Caco-2 (cell line): ENCODE measurements at places on chromosomes 6 and 20.

GRCh38 chr6:16909658-16910360 lies 148.5 kb upstream of the ATXN1 start:
- no peak for DNase-seq

DNA sequence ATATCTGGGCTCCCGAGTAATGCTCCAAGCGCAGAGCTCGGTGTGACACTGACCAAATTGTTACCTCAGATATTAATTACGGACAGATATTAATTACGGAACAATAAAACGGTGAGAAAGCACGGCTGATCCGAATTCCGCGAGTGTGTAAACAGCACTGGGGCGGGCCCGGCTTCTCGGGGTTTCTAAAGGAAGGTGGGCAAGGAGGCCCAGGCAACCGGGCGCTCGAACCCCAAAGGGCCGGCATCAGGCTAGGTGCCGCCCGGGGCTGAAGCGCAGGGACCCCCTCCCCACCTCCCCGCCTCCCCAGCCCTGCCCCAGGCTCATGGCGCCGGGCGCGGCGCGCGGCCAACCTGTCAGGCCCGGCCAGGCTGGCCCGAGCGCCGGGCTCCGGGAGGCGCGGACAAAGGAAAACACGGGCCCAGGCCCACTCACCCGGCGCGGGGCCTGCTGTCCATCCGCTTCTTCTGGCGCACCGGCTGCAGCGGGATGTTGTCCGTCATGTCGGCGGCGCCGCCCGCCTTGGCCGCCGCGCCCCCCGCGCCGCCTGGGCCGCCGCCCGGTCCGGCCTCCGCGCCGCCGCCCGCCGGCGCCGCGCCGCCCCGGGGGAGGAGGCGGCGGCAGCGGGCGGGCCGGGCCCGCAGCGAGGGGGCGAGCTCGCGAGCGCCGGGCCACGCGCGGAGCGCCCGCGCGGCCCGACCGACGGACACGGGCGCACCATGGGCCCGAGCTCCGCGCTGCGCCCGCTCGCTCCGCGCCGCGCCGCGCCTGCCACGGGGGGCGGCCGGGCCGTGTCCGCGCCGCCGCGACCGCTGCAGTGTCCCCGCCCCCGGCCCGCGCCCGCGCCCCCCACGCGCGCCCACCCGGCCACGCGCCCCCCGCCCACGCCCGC lies at the start of gene ATP9A:
Gene ATP9A, minus strand, starts transcription at position 524 of the 892 bp plus-strand sequence. Its CDS starts 21 bp downstream, at position 503.
- DNase-seq = peak; percentile 76

- no peak for DNase-seq
Measured at GRCh38 chr6:89034586-89035251, 45.8 kb upstream of the PNRC1 start.

DNA sequence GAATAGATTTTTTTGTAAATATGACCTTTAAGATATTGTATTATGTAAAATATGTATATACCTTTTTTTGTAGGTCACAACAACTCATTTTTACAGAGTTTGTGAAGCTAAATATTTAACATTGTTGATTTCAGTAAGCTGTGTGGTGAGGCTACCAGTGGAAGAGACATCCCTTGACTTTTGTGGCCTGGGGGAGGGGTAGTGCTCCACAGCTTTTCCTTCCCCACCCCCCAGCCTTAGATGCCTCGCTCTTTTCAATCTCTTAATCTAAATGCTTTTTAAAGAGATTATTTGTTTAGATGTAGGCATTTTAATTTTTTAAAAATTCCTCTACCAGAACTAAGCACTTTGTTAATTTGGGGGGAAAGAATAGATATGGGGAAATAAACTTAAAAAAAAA lies 130.9 kb downstream of the SULF2 start:
- no peak for DNase-seq

- DNase-seq = peak; percentile 67
Measured at GRCh38 chr6:152232501-152233151, 404.5 kb downstream of the SYNE1 start.

DNA sequence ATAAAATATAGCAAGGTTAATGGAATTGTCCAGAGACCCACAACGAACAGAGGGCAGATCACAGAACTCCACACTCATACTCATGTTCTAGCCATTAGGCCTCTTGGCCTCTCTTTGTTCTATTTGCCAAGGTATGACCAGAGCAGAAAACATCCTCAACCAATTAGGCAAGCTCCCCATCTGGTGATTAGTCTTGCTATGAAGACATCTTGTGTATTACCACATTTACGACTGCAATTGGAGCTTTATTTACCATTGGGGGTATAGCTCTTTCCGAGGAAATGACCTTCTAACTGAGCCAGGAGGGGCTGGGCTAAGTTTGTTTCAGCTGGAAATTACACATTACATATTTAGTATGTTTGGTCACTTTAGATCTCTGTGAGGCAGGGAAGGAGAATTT lies 593.9 kb downstream of the CD109 start:
- no peak for DNase-seq

- DNase-seq = no peak
Measured at GRCh38 chr6:166760288-166760687, 133.2 kb upstream of the RPS6KA2 start.

- no peak for DNase-seq
Measured at GRCh38 chr6:124055963-124056362, 252.3 kb downstream of the NKAIN2 start.

DNA sequence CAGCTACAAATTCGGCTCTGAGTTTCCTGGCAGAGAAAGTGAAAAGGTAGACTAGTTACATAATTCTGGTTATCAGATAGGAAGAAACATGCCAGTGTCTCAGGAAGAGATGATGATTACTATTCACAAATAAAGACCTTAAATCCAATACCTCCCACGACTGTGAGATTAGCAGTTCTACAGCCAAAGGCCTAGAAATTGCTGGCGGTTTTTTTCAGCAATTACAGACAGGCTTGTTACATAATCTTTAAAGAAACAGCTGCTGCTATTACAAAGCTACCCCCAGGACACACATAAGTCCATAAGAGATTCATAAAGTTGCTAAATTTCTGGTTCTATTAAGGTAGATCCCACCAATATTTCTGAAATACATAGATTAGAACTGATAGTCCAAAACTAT lies 40.2 kb downstream of the PIGU start:
- DNase-seq = no peak

GRCh38 chr20:51837876-51838420 lies 35.6 kb upstream of the SALL4 start:
- DNase-seq = peak; percentile 62

- DNase-seq = no peak
Measured at GRCh38 chr6:35034411-35035191, 106.5 kb downstream of the TCP11 start.

DNA sequence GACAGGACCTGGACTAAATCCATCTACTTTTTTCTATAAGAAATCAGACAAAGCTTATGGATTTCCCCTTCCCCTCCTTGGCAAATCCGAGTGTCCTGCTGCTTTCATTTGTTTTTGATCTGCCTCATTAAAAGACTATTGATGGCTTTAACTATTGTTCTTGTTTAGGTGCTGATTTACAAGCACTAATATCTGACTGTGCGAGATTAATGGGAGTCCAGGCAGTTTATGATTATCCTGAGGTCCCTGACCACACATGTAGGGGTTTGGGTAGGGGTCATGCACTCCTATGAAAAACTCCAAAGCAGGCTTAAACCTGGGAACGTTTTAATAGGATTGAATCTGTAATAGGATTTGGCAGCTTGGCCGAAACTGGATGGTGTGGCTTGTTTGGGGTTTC lies 317.5 kb upstream of the POU3F2 start:
- DNase-seq = no peak

- no peak for DNase-seq
Measured at GRCh38 chr20:47330933-47331708, 25.4 kb downstream of the ZMYND8 start.

- no peak for DNase-seq
Measured at GRCh38 chr6:118770835-118771234, 119.4 kb upstream of the CEP85L start.

GRCh38 chr6:108884211-108885059 lies 36.2 kb downstream of the ARMC2 start:
- DNase-seq = no peak

DNA sequence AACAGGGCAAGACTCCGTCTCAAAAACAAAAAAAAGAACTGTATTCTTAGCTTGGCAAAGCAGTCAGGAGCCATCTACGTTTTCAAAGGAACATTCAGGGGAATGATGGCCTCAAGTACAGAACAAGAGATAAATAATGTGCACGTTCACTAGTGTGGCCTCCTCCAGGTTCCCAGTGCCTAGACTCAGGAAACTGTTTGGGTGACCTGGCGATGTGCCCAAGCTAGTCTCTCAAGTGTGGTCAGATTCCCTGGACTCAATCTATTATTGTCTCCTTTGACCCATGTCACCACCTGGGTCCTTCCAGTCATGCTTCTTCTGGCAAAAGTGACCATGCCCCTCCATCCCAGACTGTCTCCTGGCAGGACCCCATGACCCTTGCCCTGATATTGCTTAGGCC lies 23.7 kb downstream of the TRAF3IP2 start:
- DNase-seq = no peak

GRCh38 chr6:106820412-106820852 lies 154.1 kb downstream of the CD24 start:
- no peak for DNase-seq

DNA sequence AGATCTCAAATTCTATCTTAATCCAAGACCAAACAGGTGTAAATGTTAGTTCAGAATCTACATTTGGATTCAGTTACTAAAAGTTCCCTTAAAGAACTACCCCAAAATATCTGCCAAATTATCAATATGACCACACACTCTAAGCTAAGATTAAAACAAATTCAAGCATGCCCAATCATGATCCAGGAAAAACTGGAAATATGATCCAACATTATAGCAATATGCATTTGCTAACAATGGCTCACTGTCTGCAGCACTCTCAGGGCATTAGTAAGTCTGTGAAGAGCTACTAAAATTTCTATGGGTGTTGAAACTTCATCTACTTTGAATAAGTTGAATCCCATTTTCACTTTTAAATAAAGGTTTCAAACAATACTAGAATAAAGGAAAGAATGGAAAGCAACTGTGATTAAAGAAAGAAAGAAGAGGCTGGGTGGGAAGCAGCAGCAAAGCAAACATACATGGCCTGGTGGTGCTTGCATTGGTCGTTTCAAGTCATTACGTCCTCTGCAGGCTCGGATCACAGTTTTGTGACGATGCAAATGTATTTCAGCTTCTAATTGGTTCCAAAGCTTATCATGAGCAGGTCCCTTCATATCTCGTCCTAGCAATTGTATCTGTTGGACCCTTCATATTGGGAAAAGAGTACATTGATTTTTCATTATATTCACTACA lies 29.2 kb downstream of the GOPC start:
- DNase-seq = no peak

- DNase-seq = no peak
Measured at GRCh38 chr6:43728586-43728985, 41.0 kb upstream of the MRPS18A start.

DNA sequence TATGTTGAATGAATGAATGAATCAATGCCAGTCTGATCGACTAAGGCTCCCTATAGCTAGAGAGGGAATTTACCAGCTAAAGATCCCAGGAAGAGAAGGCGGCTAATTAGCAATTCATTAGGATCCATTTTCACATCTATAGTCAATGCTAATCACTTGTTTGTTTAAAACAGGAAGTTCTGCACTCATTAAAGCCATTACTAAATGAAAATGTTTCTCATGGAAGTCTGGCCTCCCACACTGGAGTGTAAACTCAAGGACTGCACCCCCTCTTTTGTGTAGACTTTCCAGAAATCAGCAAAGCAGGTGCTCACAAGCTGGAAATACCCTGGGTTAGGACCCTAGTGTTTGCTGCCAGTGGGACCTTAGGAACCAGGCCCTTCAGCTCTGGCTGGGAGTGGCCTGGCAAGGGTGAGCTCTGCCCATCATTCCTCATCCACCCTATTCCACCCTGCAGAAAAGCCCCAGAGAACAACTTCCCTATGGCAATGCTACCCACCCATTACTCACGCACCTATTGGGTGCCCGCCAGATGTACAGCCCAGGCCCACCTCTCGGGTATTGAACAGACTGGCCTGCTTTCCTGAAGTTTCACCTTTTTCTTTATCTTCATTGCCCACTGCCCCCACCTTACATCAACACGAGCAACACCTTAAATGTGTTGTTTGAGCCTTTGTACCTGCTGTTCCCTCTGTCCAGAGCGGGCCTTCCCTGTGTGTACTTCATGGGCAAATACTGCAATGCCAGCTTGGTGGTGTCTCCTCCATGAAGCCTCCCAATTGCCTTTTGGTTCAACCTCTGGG lies 60.8 kb downstream of the TTI1 start:
- DNase-seq = peak; percentile 21

- DNase-seq = peak; percentile 92
Measured at GRCh38 chr6:2891768-2892170, 11.3 kb downstream of the SERPINB9 start.

- no peak for DNase-seq
Measured at GRCh38 chr20:39108746-39109145, 146.6 kb downstream of the DHX35 start.

DNA sequence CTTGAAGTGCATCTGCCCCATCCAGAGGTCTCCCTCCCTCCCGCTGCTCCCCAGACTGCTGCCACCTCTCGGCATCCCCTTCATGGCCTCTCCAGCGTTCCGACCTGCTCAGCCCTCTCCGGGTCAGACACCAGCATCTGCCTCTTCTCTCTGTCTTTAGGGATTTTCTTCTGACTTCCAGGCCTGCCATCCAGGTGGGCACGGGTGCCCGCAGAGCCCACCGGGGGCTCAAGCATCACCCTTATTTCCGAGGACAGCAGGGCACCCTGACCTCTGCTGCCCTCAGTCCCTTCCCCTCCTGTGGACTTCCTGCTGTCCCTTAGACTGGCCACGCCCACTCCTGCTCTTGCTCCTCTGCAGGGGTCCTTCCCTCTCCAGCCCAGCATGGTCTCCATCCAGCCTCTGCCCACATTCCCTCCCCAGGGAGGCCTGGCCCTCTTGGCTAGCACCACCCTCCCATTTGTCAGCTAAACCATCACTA lies 3.3 kb downstream of the NPEPL1 start:
- peak; percentile 47 for DNase-seq

DNA sequence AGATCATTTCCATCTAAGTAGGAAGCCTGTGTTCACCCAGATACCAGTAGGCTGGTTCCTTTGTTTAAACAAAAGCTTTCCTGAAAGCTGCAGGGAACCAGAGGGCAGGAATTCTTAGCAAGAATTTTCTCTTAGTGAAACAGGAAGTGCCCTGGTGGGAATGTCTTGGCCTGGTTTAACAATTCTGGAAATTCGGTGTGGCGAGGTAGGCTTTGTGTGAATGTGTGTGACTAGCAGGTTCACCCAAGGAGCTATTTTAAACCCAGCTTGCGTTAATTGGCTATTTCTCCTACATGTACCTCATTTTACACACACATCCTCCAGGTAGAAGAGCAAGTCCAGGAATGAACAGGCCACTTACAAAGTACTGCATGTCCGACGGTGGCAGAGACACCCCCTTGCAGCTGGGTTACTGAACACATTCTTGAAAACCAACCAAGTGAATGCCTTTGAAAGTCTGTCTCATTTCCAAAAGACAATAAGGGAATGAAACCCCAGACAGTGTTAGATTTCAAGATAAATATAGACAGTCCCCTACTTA lies 64.6 kb downstream of the GFOD1 start:
- DNase-seq = no peak
